T-cell (primary cell): ENCODE measurements at places on chromosomes 11 and 22.

DNA sequence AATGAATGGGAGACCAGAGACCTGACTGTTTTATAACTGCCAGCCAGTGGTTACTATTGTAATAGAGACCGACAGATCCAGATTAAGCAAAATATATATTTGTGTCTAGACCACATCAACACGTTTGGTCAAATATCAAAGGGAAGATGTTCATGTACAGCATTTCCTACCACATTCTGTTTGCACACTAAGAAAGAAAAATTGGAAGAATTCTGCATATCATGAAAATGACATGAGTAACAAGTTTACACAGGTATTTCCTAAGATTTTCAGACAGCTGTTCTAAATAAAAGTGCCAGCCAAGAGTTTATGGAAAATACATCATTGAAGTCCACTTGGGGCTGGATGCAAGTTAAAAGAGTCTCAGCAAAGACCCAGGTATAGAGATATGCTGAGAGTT, 145.5 kb upstream of the ANO3 start:
- no peak for DNase-seq

DNA sequence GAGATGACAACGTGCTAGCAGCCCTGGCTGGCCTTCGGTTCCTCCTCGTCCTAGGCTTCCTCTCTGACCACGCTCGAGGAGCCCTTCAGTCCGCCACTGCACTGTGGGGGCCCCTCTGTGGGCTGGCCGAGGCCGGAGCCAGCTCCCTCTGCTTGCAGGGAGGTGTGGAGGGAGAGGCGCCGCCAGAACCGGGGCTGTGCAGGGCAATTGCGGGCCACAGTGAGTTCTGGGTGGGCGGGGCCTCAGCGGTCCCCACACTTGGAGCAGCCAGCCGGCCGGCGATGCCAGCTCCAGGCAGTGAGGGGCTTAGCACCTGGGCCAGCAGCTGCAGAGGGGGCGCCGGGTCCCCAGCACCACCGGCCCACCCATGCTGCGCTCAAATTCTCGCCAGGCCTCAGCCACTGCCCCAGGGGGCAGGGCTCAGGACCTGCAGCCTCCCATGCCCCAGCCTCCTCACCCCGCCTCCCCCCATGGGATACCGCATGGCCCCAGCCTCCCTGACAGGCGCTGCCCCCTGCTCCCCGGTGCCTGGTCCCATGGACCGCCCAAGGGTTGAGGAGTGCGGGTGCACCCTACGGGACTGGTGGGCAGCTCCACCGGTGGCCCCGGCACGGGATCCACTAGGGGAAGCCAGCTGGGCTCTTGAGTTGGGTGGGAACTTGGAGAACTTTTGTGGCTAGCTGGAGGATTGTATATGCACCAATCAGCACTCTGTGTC, 399.4 kb downstream of the LUZP2 start:
- no peak for DNase-seq

DNA sequence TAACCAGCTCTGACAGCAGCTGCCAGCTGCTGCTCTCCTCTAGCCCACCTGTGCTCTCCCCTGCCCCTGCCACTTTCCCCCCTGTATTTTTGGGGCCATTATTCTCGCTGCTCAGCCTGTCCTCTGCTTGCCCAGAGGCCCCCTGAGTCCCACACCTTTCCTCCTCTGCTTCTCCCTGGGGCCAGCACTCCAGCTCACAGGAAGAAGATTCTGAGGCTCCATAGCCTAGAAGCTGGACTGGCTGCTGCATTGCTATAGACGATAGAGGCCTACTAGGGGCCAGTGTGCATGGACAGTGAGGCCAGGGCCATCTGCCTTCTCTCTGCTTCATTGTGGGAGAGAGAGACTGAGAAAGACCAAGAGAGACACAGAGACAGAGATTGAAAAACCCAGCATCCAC, 679 bp downstream of the OMP start:
- no peak for DNase-seq

DNA sequence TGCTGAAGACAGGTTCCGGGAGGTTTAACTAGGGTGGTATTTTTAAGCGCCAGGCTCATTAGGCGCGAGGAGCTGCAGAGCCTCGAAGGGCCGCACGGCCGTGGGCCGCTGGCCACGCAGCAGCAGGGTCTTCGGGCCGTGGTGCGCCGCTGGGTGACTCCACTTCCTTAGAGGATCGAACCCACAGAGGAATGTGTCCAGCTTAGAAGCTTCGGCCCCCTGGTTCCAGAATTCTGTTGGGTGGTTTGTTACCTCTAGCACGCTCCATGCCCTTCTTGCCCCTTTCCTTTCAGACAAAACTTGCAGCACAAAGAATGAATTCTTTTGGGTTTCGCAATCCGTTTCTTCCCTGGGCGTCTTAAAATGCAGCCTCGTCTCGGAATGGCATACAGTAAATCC, 773 bp upstream of the PATL1 start:
- DNase-seq = no peak

DNA sequence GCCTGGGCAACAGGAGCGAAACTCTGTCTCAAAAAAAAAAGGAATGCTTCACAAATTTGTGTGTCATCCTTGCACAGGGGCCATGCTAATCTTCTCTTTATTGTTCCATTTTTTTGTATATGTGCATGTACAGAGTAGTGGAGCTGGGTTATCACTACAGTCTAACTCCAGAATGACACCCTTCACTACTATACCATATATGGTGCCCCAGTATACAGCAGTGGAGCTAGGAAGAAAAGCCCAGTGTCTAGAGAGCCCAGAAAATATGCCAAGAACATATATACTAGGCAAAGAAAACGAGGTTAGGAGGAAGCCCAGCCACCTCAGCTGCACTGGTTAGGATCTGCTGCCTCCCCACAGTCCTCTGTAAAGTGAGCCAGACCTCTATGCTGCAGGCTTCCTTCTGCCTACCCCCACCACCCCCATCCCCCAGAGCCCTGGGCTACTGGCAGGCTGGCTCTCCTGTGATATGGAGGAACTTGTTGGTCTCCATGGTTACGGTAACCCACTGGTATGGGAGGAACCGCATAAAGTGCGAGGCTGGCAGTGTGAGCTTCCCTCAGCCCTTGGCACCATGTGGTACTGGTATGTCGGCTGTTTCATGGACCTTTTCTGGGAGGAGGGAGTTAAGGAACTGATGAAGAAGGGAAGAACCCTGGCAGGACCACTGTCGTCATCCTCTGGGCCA, 34.3 kb downstream of the RCOR2 start:
- DNase-seq = peak; percentile 17

DNA sequence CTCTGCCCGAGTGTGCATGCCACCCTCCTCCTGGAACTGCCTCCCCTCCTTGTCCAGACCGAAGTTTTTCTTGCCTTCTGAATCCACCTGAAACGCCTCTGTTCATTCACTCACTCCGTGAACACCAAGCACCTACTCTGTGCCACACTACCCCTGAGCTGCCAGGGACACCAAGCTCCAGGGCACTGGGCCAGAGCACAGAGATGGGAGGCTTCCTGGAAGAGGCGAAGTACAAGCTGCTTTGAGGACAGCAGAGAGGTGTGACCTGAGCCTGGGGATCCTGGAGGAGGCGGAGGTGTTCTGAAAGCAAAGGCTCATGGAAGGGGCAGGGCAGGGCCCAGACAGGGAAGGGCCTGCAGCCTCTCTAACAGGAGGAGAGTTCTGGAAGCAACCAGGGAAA, 47.5 kb downstream of the SCUBE1 start:
- DNase-seq = no peak

DNA sequence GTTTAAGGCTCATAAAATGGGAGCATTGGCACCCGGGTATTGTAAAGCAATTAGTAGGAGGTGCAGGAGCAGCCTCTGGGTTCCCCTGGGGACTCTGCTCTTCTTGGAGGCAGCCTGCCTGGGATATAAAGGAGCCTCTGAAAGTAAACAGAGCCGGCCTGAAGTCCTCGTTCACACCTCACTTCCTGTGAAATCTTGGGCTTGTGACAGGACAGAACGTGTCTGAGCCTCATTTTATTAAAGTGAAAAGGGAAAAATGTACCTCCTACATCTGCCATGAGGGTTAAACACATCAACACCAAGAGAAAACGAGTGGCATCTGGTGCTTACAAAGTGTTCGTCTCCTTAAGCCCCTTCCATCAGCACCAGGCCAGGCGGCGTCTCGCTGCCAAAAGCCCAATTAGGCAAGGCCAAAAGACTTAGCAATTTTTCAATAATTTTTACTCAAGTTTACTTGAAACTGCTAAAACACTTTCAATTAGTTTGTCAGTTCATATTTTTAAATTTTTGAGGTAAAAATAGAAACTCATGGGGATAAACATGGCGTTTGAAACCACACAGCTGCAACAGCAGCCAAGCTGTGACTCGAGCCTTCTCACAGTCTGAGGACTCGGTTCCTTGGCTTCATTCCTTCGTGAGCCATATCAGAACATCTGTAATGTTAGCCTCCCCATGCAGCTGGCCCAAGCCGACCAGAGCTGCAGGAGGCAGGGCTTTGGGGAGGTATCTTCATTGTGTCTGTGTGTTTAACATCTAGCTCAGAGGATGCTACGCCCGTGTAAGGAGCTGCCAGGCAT, 33.6 kb downstream of the MAP6 start:
- no peak for DNase-seq

DNA sequence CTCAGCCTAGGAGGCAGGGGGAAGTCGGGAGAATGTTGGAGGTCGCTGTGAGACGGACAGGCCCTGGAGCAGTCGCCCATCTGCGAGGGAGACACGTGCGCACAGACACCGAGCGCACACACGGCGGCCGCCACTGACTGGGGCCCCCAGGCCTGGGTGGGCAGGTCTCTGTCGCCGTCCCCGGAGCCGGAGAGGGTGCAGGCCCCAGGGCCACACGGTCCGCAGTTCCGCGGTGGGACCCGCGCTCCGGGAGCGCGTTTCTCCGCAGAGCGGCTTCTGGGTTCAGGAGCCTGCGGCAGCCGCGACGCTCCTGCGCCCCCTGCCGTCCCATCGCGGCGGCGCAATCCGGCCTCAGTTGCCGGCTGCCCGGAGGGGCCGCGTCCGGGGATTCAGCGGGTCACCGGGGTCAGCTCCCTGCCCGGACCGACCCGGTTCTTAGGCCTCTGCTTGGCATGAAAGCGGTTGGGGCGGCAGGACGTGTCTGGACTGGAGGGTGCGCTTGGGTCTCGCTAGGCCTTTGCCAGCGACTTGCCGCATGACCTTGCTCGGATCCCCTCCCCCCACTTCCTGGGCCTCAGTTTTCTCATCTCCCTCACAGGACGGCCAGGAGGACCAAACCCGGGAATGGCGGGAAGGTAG, 31.2 kb downstream of the PDE2A start:
- DNase-seq = peak; percentile 38

DNA sequence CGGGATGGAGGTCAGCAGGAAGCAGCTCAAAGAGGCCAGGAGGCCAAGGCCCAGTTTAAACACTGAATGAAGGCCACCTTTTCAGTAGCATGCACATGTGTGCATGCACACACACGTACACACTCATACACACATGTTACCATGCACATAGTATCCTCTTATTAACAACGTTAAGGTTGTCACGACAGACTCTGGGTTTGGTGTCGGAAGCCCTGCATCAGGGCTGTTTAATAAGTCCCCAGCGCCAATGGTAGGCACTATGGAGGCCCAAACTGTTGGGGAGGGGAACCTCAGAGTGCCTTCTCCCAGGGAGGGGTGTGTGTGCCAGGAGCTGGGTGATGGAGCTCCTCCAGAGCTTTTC, 39.5 kb upstream of the ADA2 start:
- no peak for DNase-seq

DNA sequence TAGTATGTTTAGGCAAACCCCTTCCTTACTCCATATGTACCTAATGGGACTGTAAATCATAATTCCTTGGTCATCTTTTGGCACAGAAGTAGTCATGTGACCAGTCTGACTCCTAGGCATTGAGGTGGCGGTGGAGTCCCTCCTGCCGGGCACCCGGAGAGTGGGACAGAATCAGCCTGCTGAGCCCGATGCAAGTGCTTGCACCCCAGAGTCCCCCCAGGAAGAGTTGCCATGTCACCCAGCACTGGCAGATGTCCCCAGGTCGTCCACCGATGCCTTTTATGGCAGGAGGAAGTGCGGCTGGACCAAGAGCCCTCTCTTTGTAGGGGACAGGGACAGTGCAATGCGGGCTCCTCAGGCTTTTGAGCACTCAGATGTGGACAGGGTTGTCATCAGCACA, 500.3 kb downstream of the NELL1 start:
- no peak for DNase-seq

DNA sequence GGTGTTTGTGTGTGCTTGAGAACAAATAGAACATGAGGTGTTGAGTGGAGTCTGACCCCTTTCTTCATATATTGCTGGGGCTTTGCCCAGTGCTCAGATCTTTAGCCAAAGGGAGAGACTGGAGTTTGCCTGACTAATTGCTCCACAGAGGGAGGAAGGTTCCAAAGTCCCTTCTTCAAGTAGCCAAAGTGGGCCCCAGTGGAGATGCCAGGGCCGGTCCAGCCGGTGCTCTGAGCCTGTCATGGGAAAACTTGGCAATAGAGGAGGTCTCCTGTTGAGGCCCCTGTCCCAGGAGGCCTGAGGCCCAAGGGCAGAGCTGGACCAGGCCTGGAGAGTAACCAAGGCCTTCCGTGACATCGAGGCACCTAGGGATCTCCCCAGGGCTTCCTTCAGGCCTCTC, 112.3 kb downstream of the DSCAML1 start:
- no peak for DNase-seq

DNA sequence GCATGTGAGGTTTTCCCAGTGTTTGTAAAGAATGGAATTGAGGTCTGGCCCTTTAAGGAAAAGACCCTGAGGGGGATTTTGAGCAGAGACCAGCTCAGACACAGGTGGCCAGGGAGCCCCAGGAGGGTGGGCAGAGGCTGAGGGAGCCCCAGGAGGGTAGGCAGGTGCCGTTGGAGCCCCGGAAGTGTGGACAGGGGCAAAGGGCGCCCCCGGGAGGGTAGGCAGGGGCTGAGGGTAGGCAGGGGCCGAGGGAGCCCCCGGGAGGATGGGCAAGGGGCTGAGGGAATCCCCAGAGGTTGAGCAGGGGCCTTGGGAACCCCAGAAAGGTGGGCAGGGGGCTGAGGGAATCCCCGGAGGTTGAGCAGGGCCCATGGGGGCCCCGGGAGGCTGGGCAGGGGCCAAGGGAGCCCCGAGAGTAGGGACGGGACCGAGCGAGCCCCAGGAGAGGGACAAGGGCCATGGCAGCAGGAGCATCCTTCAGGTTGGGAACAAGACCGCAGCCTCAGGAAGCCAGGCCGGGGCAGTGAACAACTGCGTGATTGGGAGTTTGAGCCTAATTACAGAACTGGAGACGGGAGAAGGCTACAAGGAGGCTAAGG, 292.0 kb downstream of the BRD1 start:
- DNase-seq = no peak

- DNase-seq = no peak
Observed at GRCh38 chr22:50150161-50151129, 20.1 kb upstream of the PANX2 start.
